ENCODE measurements at places on chromosomes 5 and 9.

GRCh38 chr9:37760416-37761161, 7.0 kb downstream of the TRMT10B start:
- no peak for DNase-seq

- no peak for DNase-seq
Measured at GRCh38 chr5:56737002-56737621, 78.2 kb upstream of the MAP3K1 start.

- no peak for DNase-seq
Measured at GRCh38 chr9:128276574-128277270, 646 bp downstream of the SWI5 start.

DNA sequence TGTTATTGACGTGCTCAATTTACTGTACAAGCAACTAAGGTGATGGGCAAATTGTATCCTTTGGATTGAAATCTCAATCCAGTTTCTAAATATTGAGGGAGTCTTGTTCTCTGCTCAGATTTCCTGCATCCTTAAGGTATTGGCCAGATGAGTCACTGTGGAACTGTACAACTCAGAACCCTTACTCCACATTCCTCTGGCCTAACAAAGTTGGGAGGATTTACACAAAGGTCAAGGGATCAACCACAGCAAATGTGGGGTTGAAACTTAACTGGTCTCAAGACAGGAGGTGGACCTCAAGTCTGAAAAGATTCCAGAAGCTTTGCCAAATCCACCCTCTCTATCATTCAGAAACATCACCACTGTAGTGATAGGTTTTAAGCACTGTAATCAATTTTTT, 81.5 kb upstream of the AGXT2 start:
- no peak for DNase-seq

GRCh38 chr9:17462869-17463464, 115.9 kb upstream of the SH3GL2 start:
- peak; percentile 15 for DNase-seq

- no peak for DNase-seq
Measured at GRCh38 chr5:1380011-1380817, 35.3 kb upstream of the CLPTM1L start.

DNA sequence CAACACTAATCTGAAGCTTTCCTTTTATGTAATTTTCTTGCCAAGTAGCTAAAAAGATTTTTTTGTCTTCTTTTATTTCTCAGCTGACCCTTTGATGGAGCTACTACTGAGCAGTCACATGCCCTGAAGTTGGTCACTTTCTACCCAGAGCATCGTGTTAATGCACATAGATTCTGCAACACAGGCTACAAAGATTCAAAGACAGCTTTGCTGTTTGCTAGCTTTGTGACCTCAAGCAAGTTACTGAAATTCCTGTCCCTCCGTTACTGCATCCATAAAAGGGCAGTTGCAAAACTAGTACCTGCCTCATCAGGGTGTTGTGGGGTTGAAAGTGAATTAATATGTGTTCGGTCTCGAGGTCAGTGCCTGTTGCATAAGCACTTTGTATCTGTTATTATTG, 179.9 kb downstream of the GAS1 start:
- DNase-seq = no peak

DNA sequence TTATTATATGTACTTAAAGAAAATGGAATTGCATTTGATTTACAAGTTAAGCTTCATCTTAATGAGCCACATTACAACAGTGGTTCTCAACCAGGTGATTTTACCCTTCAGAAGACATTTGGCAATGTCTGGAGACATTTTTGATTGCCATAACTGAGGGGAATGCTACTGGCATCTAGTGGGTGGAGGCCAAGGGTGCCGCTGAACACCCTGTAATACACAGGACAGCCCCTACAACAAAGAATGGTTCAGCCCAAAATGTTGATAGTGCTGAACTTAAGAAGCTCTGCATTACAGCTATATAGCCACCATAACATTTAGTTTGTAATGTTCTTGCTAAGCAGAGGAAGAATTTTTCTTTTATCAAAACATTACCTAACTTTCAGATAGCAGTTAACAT, 103.1 kb downstream of the PAM start:
- no peak for DNase-seq

GRCh38 chr5:181219262-181220177, 3.6 kb upstream of the TRIM41 start:
- no peak for DNase-seq

DNA sequence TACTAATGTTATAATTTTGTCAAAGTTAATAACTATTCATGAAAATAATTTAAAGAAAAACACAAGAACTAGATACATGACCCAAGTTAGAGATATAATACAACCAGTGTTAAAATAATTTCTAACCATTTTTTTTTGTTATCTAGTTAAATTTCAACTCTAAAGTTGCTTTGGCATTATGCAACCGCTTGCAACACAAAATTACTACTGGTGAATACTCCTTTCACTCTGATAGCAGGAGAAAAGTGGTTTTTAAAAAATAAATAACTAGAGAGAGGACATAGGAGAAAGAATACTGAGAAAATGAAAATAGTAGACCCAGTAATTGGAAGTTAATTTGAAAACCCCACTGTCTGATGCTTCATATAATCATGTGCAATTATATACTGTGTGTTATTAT, 622.4 kb upstream of the GRIN3A start:
- no peak for DNase-seq

GRCh38 chr5:93130624-93131490, 450.2 kb downstream of the NR2F1-AS1 start:
- DNase-seq = no peak

- DNase-seq = no peak
Measured at GRCh38 chr5:159218595-159219023, 9.3 kb upstream of the RNF145 start.

DNA sequence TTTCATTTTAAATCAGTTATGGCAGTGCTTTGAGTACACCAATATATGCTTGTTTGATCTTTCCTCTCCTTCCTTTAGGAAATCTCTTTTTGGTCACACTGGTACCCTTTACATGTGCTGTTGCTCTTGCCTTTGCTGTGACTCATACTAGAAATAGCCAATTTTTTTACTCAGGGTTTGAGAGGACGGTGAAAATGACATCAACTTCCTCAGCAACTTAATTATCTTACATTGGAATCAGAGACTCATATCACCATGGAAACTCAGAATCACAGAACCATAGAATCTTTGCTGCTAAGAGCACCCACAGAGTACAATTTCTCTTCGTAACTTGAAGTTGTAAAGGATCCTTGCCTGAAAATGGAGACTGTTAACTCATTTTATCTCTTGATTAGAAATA, 13.8 kb upstream of the ZNF300 start:
- no peak for DNase-seq

Measured in NCI-H1417 treated with DMSO at 0.1 percent for 48 hours (cell line).